ENCODE measurements at places on chromosomes 11 and 22.

DNA sequence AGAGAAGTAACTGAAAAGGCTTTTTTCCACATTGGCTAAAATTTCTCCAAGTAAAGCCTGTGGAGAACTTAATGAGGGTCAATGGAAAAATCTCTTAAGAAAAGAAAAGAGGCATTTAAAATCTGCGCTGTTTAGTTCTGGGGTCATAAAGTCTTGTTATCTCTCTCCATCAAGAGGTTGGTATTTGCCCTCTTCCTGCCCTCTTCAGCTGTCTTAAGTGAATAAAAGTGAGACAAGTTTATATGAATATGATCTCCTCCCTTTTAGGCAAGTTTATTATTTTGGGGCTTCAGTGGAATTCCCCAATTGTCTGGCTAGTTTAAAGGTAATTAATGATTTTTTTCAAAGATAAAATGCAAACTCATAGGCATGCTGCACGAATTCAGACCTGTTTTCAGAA, 89.6 kb downstream of the ARL14EP start:
- DNase-seq: no peak

DNA sequence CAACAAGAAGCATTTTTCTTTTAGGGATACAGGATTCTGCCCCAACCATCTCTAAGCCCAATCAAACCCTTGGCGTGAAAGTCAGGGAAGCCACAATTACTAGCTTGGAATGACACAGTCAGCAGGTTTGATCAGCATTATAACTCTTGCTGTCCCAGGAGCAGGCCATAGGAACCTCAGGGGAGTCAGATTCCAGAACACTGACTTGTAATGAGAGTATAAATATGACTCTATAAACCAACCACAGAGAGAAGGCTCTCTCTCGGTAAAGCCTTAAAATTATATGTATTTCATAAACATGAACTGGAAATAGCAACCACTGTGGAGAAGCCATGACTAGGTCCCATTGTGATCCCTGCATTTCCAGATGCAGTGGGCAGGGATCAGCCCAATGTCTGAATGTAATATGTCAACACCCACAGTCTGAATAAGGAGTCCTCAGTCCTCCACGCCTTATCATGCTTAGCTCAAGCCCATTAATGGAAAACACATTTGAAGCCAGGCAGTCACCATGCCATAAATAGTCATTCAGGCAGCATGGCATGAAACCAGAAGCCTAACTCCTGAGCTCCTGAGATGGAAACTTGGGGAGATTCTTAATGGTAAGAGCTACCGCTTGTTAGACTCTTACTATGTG, 99.1 kb upstream of the MTNR1B start:
- no peak for DNase-seq

- peak; percentile 77 for DNase-seq
These were observed 17.5 kb upstream of the TXNRD2 start for GRCh38 chr22:19959043-19959586.

GRCh38 chr22:24053481-24054226, 42.5 kb downstream of the CABIN1 start:
- DNase-seq: no peak

DNA sequence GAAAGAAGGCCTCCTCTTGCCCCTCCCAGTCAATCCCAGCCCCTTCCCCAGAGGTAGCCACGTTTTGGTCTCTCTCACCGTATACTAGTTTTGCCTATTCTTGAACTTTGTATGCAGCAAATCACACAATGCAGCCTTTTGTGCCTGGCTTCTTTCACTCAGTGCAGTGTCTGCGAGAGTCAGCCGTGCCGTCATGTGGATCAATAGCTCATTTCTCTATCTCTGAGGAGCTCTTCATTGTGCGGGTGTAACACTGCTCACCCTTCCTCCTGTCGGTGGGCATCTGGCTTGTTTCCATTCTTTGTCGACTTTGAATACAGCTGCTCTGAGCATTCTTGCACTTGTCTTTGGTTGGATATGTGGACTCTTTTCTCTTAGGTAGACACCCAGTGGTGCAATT, 146.5 kb downstream of the CACNA1I start:
- DNase-seq: no peak

DNA sequence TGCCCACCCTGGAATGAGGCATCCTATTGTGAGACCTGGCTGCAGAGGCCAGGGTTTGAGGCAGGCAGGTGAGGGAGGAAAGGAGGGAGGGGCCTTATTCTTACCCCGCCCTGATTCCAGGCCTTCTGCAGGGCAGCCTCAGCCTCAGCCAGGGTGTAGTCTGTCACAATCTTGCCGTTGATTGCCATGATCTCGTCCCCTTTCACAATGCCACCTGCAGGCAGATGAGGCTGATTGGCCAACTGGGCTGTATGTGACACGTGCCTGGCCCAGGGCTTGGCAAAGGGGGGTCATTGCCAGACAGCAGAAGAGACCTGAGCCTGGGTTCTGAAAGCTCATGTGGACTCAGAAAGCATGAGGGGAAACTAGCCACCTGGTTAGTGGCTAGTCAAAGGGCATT, 21.4 kb upstream of the ABCC8 start:
- peak; percentile 59 for DNase-seq

DNA sequence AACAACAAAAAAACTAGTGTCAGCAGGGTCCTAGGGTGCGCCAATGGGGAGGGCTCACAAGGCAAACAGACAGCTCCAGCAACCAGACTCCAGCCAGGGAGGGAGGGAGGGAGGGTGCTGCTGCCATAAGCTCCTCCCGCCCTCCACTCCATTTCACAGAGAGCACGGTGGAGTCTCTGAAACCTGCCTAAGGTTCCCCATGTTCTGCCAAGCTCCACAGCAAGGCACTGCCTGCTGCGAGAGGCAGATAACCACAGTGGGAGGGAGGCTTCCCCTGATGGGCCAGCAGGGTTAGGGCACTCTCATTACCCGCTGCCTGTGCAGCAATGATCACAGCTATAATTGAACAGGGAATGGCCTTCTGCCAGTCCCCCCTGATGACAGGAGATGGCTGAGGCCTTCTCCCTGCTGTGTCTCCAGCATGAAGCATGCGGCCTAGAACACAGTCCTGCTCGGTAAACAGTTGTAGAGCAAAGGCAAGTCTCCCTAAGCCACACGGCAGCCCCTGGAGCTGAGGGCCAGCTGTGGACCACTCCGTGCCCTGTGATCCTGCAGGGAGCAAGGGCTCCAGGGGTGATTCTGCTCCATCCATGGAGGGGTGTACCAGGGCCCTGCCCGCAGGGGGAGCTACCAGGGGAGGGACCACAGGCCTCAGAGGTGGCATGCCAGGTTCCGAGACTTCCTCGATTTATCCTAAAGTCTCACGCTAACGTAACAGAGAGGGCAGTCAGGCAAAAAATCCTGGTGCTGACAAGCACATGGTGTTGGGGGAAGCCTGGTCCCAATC, 42.9 kb downstream of the PC start:
- peak; percentile 94 for DNase-seq

- DNase-seq: no peak
These were observed 809.1 kb downstream of the DLG2 start for GRCh38 chr11:84817998-84818397.
